Astrocyte of the spinal cord (primary cell): ENCODE measurements at places on chromosomes 7 and 10.

GRCh38 chr10:14173391-14173705 lies 157.4 kb downstream of the FRMD4A start:
- DNase-seq: no peak

DNA sequence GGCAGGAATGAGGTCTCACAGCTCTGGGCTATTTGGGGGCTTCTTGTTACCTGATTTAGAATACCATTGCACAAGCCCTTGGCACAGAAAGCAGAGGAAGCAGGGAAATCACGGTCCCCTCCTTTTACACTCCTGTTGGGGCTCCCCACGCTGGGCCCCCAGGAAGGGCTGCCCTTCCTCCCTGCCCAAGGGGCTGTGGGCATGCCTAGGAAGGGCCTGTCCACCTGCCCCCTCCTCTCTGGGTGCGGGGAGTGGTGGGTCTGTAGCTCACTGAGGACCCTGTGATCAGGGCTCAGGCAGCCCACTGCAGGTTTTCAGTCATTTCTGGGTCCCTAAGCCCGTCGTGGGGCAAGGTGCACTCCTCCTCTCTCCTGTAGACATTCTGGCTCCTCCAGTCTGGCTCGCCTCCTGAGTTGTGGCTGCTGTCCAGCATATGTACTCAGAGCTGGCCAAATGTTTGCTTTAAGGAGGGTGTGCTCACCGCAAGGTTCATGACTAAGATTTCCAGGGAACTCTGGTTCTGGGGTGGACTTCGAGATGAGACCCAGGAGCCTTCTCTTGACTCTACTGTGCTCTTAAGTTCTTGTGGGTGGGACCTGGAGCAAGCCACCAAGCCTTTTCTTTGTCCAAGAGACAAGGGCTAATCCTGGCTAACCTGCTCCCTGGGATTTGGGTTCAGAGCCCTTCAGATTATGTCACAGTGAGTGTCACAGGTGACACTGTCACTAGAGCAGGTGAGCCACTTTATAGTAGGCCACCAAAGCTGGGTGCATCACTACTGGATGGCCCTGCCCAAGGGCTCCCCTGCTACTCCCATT lies 56.0 kb downstream of the TACR2 start:
- peak; percentile 92 for DNase-seq

DNA sequence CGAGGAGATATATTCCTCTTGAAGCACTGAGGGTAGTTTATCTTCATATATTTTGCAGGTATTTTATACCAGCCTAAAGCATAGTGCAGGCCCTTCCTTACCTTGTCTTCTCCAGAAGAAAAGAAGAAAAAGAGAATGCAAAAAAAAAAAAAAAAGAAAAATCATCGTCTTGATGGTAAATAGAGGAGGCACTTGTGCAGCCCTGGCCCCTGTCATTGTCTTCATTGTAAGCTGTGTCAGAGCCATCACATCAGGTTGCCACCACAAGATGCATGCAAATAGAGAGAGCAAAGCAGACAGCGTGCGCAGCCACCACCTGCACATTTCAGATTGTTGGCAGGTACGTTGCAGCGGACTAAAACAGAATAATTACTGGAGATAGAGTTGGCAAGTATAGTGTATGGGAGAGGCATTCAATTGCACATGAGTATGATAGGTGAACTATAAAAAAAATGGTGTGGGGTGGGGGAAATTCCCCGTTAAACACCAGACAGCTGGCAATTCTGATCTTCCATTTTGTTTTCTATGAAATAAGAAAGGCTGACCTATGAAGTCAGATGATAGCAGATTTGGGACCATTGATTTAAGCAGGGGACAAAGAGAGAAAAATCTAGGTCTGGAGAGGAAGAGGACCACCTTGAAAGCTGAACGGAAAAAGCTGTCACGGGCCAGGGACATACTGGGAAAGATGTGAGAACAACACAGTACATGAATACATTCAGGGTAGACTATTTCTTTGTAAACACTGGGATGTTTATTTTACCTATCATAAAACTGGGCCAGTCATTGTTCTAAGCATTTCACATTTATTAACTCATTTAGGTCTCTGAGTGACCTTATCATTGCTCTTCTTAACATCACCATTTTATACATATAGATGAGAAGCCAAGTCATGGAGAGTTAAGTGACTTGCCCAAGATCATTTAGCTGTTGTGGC lies 306.3 kb upstream of the SP8 start:
- DNase-seq: no peak

DNA sequence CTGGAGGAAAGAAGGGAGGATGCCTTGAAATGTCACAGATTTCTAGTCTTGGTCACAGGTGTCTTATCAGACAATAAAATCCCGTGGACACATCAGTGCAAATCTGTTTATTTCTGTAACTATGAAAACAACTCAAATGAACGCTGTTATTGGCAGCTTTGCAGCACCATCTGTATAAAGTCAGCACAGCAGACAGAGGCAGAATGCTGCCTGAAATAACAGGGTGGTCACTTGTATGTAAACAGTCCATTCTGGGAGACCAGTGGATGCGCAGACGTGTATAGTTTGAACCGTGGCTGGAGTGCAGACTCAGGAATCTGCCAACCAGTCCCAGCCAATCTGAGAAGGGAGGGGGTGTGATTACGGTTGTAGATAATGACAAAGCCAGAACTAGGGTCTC lies 54.8 kb downstream of the SEC23IP start:
- no peak for DNase-seq

- DNase-seq: peak; percentile 62
These were observed 68.5 kb downstream of the LRRN3 start for GRCh38 chr7:111159426-111159825.

DNA sequence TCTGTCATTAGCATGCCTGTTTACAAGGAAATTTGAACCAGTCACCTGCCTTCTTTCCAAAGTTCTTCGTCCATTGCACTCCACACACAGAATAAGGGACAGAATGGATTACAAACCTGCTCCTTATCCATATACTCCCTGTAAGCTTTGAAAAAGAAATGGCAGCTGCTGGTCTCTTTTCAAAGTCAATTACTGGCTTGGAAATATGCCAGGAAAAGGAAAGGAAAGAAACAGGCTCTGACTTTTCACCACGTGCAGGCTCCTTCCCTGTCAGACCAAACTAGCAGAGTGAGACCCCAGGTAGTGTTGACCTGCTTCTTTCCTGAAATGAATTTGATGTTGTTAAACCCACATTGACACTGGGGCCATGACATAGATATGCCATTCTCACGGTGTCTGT lies 84.5 kb downstream of the LHFPL3 start:
- DNase-seq: no peak

- DNase-seq: no peak
These were observed 423.8 kb downstream of the GFRA1 start for GRCh38 chr10:115849197-115849596.

GRCh38 chr7:128781126-128781525 lies 5.5 kb upstream of the OPN1SW start:
- DNase-seq: peak; percentile 24

- DNase-seq: no peak
These were observed 42.9 kb upstream of the IKZF1 start for GRCh38 chr7:50261593-50261992.

DNA sequence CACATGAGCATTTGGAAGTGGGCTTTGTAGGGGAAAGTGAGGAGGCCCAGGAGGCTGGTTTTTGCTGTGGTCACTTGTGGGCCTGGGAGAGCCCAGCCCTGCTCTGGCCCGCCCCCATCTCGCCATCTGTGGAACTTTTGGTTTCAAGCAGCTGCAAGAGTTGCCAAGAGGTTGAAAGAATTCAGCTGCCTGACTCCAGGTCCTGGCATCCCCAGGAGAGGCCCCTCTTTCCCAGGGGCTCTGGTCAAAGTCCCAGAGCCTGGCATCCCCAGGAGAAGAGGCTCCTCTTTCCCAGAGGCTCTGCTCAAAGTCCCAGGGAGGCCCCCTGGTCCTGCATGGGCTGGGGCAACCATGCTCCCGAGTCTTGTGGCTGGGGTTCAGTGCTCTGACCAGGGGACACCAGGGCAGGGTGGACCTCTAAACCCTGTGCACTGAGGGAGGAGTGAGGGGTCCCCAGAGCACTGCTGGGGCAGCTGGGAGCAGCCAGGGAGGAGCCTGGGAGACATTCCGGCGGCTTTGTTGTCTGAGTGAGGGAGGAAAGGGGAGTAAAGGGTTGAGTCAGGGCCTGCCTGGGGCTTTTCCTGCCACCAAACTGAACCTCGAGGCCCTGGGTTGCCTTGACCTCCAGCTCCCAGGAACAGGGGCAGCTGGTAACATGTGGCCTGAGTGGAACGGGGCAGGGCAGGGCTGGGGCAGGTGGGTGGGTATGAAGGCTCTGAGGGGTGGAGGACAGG lies 27.7 kb upstream of the CSGALNACT2 start:
- no peak for DNase-seq
